ENCODE measurements at places on chromosomes 5 and 9. TPM values are rescaled to one million over a fixed set of nuclear protein-coding genes. Genes with fewer than 3 reads are reported as not detected.

The SLC36A2 gene
- not detected for polyA plus RNA-seq

The PCDHGA3 gene
- 0.26 TPM for polyA plus RNA-seq

The C5orf22 gene
- 18.9 TPM for polyA plus RNA-seq

The ANKRD31 gene
- polyA plus RNA-seq: 0.62 TPM

The SLC25A2 gene
- not detected for polyA plus RNA-seq

The CDX1 gene
- polyA plus RNA-seq: not detected

The EGFLAM gene
- polyA plus RNA-seq: not detected

The ADAMTSL1 gene
- 1.1 TPM for polyA plus RNA-seq

The PRSS3 gene
- polyA plus RNA-seq: not detected

The FBP2 gene
- polyA plus RNA-seq: not detected

The KIF24 gene
- polyA plus RNA-seq: 0.19 TPM

The PHF24 gene
- 1.8 TPM for polyA plus RNA-seq

The IFNE gene
- polyA plus RNA-seq: not detected

The GAS1 gene
- polyA plus RNA-seq: 1.6 TPM

The APBA1 gene
- 10.9 TPM for polyA plus RNA-seq

All from neural cell (in vitro differentiated cells).